ENCODE measurements at places on chromosomes 4 and X.

GRCh38 chr4:6965329-6965728, 55.7 kb downstream of the TBC1D14 start:
- no peak for DNase-seq

- no peak for DNase-seq
Observed at GRCh38 chrX:56811599-56811998, 82.6 kb downstream of the NBDY start.

DNA sequence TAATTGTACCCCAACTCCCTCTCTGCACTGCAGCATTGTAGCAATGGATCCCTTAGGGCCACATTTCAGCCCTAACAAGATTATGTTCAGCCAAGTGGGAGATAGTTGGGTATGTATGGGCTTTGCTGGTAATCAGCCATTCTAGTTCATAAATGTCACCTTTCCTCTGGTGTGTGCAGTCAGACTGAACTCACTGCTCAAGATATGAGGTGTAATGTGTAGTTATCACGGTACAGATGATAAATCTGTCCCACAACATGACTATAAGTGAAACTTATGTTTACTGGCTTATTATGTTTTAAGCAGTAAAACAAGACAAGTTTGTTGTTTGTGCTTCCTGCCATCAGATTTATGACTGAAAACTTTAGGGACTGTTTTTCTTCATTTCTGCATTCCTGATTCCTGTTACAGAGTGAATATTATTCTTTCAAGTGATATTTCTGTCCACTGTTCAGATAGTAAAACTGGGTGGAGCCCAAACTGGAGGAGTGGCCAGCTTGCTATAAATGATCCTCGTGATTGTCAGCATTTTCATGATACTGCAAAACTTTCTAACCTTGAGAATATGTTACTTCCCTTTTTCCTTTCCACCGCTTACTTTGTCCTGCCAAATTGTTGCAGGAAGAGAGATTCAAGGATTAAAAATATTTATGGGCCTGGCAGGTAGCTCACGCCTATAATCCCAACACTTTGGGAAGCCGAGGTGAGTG, 44.9 kb downstream of the ANAPC4 start:
- DNase-seq: no peak

DNA sequence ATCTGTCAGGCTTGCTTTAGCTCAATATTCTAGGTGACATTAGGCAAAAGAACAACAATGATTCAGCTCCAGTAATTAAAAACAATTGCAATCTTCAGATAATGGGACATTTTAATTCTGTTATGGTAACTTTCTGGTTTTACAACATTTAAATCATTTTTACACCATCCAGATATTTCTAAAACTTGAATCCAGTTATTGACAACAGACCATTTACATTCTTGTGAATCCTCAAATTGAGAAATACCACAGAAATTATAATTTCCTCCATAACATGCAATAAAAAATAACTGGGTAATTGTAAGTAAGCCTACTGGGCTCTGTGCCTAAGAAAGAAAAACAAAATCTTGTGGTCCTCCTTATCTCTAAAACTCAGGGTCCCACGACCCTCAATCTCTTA, 195.0 kb upstream of the S100G start:
- DNase-seq: no peak

DNA sequence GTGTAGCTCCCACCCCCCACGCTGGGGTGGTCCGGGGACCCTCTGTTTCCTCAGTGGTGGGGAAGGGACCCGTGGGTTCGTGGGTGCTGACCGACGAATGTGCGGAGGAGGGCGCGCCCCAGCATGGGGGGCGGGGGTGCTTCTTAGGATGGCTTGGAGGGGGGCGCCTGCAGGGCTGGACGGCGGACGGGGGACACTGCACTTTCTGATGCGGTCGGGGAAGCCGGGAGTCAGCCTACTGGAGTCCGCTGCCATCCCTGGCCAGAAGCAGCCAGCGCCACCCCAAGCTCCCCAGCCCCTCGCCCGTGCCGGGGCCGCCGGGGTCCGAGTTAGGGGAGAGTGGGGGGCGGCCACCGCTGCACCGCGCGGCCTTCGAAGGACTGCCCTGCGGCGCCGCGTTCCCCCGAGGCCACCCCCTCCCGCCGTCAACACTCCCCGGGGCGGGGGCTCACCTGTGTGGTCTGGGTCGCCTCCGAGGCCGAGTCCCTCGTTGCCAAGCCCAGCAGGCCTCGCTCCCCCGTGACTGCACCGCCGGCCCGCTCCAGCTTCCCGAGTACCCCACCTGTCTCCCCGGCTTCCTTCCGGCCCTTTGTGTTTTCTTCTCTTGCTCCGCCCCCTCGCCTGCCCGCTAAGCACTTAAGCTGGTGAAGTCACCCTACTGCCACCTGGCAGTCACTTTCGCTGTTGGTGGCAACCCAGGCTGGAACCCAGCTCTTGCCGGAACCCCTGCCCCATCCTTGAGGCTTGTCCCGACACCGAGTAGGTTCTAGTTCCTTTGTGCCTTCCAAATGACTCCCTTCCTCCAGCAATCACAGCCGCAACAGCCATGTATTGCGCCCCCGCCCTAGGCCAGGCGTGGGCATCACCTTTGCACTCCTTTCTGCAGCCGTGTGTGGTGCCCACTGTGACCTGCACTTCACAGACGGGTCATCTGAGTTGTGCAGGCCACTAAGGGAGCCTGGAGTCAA, at the start of gene OCIAD2:
Gene OCIAD2 (minus strand): TSS at position 569 of the 968 bp plus-strand sequence. CDS start 2,225 bp downstream, outside the sequence.
- peak; percentile 62 for DNase-seq

DNA sequence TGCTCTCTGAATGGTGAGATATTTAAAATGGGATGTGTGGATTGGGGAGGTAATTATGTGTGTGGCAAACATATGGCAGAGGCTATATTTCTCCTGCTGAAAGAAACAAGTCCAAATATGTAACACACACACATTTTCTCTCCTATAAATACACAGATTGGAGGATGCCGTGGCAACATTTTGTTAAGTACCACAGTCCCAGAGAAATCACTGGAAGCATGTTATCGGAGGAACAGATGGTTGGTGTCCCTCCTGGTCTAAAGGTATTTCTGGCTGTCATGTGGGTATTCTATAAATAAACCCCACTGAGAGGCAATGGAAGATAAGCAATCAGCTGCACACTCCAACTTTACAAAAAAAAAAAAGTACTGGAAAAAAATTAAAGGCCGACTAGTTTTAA, 528.3 kb upstream of the BOD1L1 start:
- no peak for DNase-seq

DNA sequence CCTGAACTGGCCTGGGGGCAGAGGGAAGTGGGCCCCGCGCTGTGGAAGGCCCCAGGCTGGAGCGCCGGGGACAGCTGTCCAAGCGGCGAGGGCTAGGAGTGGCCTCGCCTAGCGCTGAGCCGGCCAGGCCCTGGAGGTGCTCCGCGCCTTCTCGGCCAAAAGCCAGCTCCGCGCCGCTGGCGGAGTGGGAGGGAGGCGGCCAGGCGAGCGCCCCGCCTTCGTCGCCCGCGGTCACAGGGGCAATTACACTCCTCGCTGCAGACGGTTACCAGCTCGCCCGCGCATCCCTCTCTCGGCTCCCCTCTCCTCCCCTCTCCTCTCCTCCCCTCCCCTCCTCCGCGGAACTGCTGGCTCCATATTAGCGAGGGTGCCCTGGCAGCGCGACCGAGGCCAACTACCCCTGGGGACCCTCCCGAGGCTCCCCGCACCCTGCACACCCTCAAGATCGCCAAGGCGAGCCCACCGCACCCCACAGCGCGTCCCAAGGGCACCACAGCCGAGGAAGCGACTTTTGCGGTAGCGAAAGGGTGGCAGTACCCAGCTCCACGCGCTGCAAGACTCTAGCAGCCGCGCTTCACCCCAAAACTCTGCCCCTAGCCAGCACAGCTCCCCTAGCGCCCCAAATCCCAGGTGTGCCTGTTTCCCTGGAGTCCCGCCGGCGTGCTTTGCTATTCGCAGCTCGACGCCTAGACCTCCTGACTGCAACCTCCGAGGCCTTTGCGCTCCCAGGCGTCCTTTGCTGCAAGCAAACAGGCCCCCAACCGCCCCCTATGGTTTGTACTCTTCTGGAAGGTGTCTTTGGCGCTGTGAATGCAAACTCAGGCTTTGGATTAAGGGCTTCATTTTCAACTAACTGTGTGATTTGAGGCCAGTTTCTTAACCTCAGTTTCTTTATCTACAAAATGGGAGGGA, 91.4 kb downstream of the BCOR start:
- no peak for DNase-seq

DNA sequence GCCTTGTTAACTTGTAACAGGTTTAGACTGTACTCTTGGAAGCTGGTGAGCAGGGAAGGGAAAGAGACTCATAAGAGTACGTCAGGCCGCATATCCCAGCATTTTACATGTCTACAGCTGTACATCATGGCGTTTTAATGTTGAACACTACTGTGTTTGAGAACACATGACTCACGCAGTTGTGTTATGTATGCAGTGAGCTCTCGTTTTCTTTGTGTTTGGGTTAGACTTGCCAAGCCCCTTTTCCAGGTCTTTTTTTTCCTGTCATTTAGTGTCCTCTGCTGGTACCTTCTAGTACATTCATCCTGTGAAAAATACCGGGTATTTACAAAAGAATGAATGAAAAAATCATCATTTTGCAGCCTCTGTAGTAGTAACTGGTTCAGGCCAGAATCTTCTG, 35.3 kb downstream of the SMS start:
- DNase-seq: no peak

GRCh38 chr4:142858446-142858845, 12.3 kb upstream of the INPP4B start:
- DNase-seq: no peak

GRCh38 chr4:173307778-173308177, 26.4 kb downstream of the HMGB2 start:
- no peak for DNase-seq

GRCh38 chrX:20479896-20480295, 213.2 kb upstream of the RPS6KA3 start:
- no peak for DNase-seq

- DNase-seq: no peak
Observed at GRCh38 chr4:100983426-100983825, 363.9 kb downstream of the PPP3CA start.

DNA sequence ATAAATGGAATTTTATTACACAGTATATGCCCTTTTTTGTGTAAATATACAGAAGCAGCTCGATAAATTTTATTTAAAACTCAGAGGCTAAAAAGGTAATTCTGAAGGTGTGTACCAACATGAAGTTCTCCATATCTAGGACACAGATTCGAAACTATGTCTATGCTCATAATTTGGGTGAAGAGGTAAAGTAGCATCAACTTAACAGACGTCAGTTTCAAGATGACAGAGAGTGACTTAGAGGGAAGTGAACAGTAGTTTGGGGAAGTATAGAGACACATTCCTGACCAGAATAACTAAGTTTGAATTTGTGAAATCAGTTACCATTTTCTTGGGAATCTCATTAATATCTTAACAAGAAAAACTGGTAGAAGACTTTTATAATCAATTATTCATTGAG, 2493.3 kb downstream of the ARAP2 start:
- no peak for DNase-seq

- no peak for DNase-seq
Observed at GRCh38 chr4:140976768-140977167, 156.5 kb downstream of the RNF150 start.

GRCh38 chr4:15781427-15782095, 3.4 kb downstream of the CD38 start:
- DNase-seq: no peak

DNA sequence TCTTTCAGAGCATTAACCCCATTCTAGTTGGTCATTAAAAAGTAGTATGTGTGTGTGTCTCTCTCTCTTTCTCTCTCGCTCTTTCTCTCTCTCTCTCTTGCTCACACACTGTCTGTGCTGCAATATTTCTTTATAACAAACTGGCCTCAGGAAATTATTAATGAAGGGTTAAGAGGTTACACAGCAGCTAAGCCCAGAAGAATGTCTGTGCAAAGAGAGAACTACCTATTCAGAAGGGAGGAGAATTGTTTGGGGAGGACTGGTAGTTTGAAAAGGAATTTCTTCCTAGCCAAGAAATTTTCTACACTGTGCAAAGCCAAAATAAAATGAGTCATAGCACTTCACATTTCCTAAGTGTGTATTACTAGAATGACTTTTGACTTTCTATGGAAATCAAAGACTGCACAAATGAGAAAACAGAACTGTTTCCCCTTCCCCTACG, 22.2 kb downstream of the PDGFC start:
- DNase-seq: no peak

GRCh38 chrX:70049406-70049805, 332 bp downstream of the AWAT2 start:
- no peak for DNase-seq

DNA sequence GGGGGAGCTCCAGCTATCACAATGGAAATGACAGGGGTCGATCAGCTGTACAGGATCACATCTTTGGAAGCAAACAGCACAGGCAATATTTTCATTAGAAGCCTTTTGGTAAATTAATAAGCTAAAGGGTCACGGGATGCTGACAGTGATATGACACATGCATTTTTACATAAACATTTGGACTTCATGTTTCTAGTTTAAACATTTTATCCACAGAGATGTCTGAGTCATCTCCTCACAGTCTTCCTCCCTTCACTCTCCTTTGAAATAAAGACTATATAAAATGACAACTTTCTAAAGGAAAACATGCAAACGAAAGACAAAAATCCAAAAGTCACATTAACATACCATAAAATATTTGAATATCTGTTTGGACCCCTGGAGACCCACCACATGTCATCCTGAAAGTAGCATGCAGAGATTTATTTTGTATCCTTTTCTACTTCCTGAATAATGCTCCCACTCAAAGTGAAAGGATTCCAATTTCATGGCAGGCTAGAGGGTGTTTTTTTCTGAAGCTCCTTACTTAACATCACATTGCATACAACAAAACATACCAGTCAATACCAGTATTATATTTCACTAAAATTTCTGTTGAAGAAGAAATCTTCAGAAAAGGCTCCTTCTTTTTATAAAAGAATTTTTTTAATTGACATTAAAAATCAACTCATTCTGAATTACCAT, 200.1 kb upstream of the PPARGC1A start:
- DNase-seq: no peak

- DNase-seq: no peak
Observed at GRCh38 chrX:14886252-14886651, 13.0 kb downstream of the MOSPD2 start.

- DNase-seq: no peak
Observed at GRCh38 chr4:7513671-7514070, 78.9 kb upstream of the PSAPL1 start.

All from activated CD8-positive, alpha-beta memory T cell treated with anti-CD3 and anti-CD28 coated beads for 1 hour (primary cell).